ENCODE measurements at places on chromosomes 12 and 14.

DNA sequence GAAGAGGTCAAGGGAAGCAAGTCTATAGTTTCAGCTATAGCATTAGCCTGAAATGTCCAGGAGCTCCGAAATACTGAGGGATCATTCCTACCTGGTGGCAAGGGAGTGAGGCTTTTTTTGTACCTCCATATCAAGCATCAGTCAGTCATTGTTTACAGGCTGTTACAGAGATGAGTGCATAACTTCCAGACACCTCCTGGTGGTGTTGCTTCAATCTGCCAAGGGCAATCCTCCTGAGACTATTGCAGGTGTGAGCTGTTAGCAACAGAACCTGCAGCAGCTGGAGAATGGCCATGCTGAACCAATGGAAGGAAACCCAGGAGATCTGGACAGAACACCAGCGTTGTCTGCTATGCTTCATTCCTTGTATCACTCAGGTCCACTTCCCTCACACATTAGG is 80.0 kb upstream of the SLC8A3 start:
- DNase-seq: no peak

GRCh38 chr12:55724226-55724939 is 4.2 kb downstream of the RDH5 start:
- DNase-seq: no peak

GRCh38 chr12:56198836-56199235 is 9.6 kb upstream of the SMARCC2 start:
- DNase-seq: no peak

- no peak for DNase-seq
These were observed 259.7 kb upstream of the DCN start for GRCh38 chr12:91441993-91442952.

- no peak for DNase-seq
These were observed 2.2 kb downstream of the ORAI1 start for GRCh38 chr12:121628536-121628935.

DNA sequence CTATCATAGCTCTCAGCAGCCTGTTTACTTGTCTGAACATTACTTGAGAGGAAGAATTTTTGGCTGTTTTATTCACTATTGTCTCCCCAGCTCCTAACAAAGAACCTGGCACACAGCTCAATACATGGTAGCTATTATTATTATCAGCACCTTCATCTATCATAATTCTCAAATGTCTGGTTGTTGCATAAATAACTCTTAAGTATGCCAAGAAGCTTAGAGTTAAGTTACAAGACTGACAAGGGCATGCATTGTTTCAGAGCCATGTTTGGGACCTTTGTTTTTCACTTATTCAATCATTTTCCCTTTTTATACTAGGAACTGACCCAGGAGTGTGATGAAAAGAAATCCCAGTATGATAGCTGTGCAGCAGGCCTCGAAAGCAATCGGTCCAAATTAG is 77.5 kb upstream of the ATP2A2 start:
- no peak for DNase-seq

- DNase-seq: peak; percentile 73
These were observed 55.1 kb upstream of the ARID2 start for GRCh38 chr12:45674181-45674977.
